ENCODE measurements at places on chromosomes 7 and 10.

DNA sequence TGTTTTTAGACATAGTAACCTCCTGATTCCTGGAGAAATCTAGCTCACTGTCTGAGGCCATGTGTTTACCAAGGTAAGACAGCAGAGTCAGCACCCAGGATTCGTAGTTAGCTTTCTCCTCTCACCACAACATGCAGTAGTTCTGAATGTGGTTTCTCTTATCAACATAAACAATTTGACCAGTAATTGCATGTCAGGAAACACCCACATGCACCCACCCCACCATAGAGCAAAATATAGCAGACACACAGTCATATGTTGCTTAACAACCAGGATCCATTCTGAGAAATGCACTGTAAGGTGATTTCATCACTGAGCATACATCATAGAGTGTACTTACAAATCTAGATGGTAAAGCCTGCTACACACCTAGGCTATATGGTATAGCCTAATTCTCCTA, 1004.0 kb downstream of the ANKRD7 start:
- DNase-seq = no peak

GRCh38 chr7:37187179-37187578, 261.5 kb downstream of the ELMO1 start:
- no peak for DNase-seq

DNA sequence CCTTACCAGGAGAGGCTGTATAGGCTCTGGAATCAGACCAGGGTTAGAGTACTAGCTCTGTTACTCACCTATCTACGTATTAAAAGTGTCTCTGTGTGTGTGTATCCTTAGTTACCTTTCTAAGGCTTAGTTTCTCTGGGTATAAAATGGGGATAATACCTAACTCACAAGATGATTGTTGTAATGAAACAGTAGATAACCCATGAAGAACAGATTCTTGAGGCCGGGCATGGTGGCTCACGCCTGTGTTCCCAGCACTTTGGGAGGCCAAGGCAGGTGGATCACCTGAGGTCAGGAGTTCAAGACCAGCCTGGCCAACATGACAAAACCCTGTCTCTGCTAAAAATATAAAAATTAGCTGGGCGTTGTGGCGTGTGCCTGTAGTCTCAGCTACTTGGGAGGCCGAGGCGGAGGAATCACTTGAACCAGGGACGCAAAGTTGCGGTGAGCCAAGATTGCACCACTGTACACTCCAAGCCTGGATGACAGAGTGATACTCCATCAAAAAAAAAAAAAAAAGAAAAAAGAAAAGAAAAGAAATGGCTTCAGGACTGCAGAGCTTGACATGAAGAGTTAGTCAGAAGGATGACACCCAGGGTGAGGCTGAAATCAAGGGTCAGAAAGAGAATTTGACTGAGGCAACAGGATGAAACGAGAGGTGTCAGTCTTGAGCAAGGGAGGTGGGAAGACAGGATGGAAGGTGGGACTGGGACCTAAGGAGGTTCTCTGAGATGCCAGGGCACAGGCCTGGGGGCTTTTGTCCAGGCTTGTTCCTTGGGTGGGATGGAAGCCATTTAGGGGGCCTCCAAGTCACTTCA, 33.4 kb downstream of the PRKAR2B start:
- no peak for DNase-seq

GRCh38 chr7:99594948-99595745, 2.9 kb upstream of the TMEM225B start:
- no peak for DNase-seq

- DNase-seq = no peak
Measured at GRCh38 chr7:81264116-81264515, 345.3 kb upstream of the SEMA3C start.

DNA sequence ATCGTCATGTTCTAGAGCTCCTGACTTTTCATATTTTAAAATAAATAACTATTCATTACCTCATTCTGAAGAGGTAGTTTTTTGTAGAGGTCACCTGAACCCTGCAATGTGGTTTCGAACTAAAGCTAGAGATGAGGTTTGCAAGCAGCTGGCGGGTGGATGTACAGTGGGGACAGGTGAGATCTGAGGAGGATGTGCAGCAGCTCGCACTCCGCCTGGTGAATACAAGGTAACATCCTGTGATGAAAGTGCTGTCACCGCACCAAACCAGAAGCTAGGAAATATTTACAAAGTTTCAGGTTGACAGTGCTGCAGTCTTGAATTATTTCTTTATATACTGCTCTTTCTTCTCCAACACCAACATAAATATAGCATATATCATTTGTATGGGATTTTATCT, 26.5 kb downstream of the NDUFB2 start:
- no peak for DNase-seq

DNA sequence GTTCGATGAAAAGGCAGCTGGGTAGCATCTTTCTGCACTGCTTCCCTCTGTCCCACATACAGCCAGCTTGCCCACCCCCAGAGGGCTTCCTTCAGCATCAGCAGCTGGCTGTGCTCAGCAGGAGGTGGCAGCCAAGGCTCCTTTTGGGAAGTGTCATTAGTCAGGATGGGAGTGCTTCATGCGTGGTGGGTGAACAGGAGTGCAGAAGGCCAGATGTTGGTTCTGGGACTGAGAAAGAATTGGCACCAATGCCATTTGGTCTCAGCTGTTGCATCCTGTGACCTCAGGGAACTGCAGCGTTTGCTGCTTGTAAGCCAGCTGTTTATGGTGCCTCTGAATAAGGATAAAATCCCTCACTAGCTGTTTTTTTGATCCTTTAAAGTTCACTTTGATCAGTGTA, 131.1 kb upstream of the SORCS3 start:
- DNase-seq = no peak

- no peak for DNase-seq
Measured at GRCh38 chr7:44333911-44334733, 8.7 kb upstream of the CAMK2B start.

GRCh38 chr10:53839440-53840039, 961.5 kb downstream of the PCDH15 start:
- peak; percentile 13 for DNase-seq

- DNase-seq = no peak
Measured at GRCh38 chr10:125812128-125812750, 10.8 kb downstream of the UROS start.
